ENCODE measurements at places on chromosomes 6 and 20.

- no peak for DNase-seq
Measured at GRCh38 chr6:154956771-154957522, 38.2 kb upstream of the TIAM2 start.

- DNase-seq: no peak
Measured at GRCh38 chr6:51514748-51515402, 572.5 kb downstream of the PKHD1 start.

GRCh38 chr6:110446405-110446804, 30.0 kb downstream of the SLC22A16 start:
- DNase-seq: no peak

DNA sequence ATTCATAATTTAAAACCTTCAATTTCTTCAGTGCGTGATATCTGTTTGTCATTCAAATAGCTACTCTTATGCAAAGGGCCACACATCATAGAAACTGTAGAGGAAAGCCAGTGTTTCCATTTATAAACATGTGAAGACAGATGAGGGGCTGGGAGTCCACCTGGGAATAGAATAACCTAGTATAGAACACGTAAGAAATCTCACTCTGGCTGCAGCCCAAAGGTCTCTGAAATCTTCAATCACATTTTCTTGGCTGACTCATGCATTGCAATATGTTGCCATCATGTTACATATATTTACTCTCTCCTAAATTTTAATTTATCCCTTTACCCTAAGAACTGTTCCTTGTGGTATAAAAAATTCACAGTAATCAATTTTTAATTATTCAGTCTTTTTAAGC, 123.2 kb downstream of the ELOVL4 start:
- no peak for DNase-seq

- DNase-seq: no peak
Measured at GRCh38 chr6:63537201-63537958, 34.9 kb upstream of the LOC128125822 start.

DNA sequence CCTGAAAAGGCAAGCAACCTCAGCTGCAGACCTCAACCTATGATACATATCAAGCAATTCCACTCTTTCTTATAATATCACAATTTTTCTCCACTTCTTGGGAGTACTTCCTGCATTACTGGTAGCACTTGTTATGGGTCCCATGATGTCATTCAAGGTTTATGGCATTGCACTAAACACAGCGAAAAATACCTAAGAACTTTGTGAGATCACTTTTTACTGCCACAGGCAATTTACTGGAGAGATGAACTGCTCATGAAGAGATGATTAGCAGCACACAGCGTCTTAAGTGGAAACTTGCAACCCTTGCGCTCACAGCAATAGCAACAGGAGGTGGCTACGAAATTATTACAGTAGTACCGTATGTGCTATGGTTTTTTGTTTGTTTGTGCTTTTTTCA, 19.3 kb upstream of the RIMS4 start:
- no peak for DNase-seq

DNA sequence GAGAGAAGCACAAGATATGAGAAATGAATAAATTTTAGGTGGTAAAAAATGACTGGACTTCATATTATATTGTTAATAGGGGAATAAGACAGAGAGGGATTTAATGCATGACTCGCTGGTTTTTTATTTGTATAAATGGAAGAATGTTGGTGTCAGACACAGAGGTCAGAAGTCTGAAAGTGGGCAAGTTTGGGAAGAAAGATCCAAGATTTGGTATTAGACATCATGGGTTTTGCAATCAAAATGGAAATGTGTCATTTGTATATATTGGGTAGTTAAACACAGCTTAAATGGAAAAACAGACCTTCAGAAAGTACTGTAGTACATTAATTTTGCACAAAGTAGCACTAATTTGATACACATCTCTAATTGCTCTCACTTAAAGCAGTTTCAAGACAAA, 96.2 kb downstream of the EYA4 start:
- DNase-seq: no peak

GRCh38 chr20:7984192-7984591, 35.4 kb downstream of the TMX4 start:
- DNase-seq: no peak

GRCh38 chr6:105664931-105665330, 262.0 kb upstream of the PREP start:
- no peak for DNase-seq

DNA sequence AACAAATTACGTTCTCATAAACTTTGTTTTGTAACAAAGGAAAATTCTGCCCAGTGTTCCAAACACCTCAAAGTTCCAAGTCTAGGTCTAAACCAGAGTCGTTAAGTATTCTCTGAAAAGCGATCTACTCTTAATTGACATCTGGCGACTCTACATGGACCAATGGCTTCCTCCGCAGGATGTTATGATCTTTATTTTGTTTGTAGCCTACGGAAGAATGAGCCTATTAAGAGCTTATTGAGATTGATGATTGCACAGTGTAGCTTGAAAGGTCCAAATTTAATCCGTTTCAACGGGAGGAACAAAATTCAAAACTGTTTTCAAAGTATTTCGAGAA, 61.1 kb downstream of the FAM217A start:
- no peak for DNase-seq

DNA sequence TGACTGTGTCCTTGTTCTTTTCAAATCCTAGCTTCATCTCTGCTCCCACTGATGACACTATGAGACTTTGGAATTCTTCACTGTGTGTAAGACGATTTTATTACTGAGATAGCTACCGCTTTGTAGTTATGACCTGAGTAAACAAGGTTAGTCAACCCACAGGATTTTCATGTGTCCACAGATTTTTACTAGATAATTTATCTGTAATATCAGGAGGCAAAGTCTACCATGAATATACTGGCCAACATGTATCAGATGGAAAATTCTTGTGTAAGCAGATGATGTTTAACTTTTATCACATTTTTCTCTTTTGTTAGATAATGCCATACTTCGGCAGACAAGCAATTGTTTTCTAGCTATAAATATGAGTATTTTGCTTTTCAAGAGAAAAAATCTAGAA, 119.8 kb downstream of the SGK1 start:
- no peak for DNase-seq

GRCh38 chr6:29758761-29759160, 35.5 kb downstream of the HLA-F start:
- DNase-seq: no peak

- no peak for DNase-seq
Measured at GRCh38 chr20:52722926-52723688, 249.1 kb upstream of the TSHZ2 start.

- no peak for DNase-seq
Measured at GRCh38 chr20:11453430-11453829, 464.3 kb upstream of the BTBD3 start.

DNA sequence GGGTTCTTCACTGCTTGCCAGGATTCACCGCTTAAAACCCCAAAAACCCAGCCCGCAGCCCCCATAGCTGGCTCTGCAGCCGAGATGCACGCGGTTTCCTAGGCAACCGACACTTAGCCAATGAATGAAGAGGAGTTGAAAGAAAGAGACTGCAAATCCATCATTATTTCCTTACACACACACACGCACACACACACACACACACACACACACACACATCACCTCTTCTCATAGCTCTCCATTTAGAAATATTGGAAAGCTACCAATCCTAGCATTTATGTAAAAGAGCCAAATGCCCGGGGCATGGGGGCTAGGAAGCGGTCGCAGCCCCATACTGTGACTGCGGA, 3.4 kb upstream of the TUBB2B start:
- no peak for DNase-seq

GRCh38 chr6:144086959-144087358, 8.4 kb downstream of the SF3B5 start:
- DNase-seq: no peak

DNA sequence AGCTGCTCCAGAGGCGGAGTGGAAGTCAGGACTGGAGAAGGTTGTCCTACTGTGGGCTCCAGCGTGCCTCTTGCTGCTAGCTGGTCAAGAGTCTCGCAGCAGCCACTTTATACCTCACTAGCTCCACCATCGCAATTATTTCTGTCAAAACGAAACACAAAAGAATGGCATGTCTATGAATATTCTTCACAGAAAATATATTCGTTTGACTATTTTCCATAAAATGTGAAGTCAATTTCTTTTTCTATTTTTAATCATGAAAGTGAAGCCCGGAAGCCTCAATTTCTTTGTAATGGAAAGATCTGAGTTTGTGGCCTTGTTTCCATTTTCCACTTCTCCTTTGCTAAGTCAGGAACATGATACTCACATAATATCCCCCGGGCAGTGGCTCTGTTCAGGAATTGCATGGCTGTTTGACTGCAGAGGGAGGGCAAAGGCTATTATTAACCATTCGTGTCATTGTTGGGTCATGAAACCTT, 51.7 kb downstream of the DTD1 start:
- no peak for DNase-seq

DNA sequence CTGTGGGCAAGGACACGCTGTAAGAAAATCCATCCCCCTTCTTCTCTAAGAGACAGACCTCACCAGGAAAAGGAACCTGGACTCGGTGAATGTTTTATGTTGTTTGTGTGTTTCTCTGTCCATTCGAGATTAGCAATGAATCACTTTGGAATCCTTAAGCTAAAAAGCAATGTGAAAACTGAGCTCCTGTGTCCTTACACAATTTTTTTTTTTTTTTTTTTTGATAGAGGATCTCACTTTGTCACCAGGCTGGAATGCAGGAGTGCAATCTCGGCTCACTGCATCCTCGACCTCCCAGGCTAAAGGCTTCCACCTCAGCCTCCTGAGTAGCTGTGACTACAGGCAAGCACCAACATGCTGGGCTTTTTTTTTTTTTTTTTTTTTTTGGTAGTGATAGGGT, 32.1 kb downstream of the BFSP1 start:
- DNase-seq: peak; percentile 17

DNA sequence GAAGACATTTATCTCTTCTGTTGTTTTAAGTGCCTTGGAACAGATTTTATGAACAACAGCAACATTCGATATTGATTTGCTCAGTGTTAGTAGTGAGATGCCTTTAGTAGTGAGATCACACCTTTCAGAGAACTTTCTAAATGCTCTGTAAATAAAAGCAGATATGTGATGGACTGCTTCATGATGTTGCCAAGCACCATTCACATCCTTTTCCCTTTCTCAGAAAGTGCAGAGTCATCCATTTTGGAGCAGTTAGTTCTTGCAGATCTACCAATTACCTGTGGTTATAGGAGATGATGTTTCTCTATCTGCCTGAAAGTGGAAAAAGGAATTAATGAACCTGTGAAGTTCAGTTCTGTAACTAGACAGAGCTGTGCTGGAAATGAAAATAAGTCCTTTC, 27.0 kb downstream of the CBFA2T2 start:
- DNase-seq: no peak

DNA sequence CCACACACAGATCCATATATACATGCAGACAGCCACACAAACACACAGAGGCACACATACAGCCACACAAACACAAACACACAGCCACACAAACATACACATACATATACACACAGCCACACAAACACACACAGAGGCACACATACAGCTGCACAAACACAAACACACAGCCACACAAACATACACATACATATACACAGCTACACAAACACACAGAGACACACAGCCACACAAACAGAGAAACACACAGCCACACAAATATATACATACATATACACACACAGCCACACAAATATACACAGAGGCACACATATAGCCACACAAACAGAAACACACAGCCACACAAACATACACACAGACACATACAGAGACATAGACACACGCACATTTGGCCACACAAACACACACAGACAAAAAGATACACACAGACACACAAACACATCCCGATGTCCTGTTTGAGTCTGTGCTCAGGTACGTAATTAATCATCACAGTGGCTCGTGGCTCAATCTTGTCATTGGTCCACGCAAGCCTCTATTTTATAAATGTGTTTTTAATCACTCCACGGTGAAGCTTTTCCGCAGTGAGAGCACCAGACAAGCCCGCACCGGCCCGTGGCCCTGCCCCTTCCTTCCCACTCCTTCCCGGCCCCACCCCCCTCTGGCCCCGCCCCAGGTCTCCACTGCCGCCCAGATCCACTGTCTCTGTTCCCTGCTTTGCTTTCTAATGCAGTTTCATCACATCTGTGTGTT, 135.3 kb downstream of the CDH4 start:
- DNase-seq: no peak
